Stimulated activated CD4-positive, alpha-beta T cell treated with anti-CD3 and anti-CD28 coated beads, Interleukin-1b, Interleukin-23, amount 100 ng/mL, for 1 hour (primary cell): ENCODE measurements at places on chromosomes 16 and 17.

GRCh38 chr17:72726936-72727335, 365.6 kb downstream of the SLC39A11 start:
- no peak for DNase-seq

GRCh38 chr16:87581857-87582215, 20.5 kb upstream of the JPH3 start:
- DNase-seq, result no peak

- DNase-seq, result no peak
Observed at GRCh38 chr16:50812046-50812445, 70.2 kb downstream of the CYLD start.

DNA sequence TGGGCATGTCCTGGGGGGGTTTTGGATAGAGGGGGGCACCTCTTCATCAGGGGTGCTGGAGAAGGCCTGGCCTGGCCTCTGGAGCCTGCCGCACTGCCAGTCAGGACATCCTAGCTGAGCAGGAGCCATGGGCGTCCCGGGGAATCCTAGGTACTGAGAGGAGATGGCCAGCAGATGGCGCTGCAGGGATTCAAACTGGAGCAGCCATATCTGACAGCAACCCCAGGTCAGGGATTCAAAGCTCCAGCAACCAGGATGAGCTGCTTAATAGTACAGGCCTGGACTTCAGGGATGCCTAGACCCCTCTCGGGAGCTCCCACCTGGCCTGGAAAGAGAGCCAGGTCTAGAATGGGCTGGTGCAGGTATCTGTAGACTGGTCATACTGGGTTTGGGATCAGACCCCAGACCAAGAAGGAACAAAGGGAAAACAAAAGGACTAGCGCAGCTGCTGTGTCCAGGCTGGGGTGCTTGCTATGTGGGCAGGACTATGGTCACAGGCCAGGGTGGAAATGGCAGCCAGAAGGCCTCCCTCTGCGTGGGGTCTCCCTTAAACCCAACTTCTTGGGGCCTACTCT, 306.9 kb upstream of the RBFOX1 start:
- no peak for DNase-seq

DNA sequence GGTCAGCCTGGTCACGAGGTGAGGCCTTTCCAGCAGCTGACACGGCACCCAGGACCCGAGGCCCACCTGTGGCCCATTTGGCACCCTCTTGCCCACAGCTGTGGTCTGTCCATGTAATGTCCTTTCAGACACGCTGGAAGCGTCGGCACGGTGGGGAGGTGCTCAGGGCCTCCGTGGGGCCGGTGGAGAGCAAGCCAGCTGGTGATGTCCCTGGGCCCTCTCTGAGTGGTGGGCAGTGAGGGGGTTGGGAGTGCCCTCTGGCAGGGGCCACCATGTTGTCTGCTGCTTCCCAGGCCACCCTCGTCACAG, 97.3 kb upstream of the ZNF469 start:
- no peak for DNase-seq

DNA sequence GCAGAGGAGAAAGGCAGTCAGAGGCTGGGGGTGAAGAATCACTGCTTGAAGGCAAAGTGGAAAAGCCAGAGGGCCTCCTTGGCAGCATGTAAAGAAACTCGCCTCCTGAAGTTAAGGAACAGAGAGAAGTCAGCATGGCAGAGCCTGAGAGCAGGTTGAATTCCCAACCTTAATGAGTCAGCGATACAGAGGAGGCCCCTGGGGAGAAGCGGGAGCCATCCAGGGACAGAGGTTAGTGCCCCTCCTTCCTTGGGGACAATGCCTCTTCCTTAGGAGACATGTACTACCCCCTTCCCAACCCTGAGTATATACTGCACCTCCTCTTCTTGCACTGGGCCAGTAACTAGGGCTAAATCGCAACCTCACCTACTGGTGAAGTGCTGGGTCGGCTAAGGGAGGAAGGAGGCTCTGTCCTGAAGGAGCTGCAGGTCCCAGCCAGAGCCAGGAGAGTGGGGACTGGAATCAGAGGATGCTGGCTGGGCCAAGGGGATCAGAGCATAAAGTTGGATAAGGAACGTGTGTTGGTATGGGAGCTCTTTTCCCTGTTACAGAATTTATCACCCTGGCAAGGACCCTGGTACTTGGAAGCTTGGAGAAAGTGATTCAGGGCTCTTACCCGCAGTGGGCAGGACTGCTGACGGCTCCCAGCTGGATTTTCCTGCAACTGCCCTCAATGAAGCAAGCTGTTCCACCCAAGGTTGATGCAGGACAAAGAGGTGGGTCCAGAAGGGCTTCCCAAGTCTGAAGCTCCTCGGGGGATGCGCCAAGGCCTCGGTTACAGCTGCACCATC, 5.4 kb upstream of the AANAT start:
- no peak for DNase-seq

- DNase-seq, result no peak
Observed at GRCh38 chr17:74645010-74645409, 21.5 kb upstream of the CD300E start.

DNA sequence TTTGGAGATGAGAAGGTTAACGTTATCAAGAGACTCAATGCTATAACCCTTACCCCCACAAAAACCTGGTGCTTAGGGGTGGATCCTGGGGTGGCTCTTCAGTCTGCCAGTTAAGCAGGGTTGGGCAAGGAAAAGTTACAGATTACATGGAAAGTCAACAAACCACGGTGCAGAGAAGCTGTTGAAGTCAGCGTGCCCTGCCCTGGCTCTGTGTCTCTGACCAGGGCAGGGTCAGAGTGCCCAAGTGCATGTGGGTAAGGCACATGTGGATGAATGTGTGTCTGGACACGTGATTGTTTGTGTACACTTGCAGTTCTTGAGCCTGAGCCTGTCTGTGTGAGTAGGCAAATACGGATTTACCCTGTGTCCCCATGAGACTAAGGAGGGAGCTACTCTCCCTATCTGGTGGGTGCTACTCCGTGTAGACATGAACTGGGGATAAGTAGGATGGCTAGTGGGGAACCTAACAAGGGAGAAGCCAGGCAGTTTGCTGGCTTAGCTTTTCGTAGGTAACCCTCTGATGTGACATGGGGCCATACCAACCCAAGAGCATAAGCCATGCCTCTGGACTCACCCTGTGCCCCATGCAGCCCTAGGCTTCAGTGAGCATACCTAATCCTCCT, 5.5 kb downstream of the IGFBP4 start:
- no peak for DNase-seq

DNA sequence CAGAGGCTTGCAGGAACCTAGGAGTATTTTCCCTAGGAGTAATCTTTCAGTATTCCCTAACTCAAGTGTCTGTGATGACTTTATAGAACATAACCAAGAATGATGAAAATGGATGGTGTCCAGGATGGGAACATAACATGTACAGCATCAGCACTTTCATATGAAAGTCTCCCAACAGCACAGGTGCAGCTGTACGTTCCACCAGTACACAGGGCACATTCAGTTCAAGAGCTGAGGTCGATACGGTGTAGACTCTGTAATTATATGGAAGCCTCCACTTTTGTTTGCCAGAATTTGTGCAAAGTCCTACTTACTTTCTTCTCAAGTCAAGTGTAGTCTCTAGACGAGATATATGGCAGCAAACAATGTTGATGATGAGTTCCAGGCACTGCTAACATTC, 46.2 kb upstream of the CRYM start:
- no peak for DNase-seq

DNA sequence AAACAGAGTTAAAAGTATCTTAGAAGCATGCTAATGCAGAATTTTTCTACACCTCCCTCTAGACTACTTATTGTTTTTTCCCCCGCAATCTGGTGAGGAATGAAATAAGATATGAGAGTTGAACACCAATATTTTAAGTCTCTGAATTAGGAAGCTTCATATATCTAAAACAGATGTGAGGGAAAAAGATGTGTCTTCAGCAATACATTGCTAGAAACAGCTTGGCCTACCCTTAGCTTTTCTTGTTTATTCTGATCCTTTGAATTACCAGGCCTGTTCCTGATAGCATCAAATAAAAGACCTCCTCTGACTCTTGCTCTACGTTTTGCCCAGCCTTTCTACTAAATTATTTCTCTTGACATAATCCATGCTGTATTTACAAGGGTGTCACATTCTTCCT, 221.8 kb downstream of the CDH11 start:
- DNase-seq, result no peak
